ENCODE measurements at places on chromosomes 16 and 17.

GRCh38 chr17:81550830-81551457 lies 1.2 kb downstream of the FAAP100 start:
- DNase-seq: no peak

DNA sequence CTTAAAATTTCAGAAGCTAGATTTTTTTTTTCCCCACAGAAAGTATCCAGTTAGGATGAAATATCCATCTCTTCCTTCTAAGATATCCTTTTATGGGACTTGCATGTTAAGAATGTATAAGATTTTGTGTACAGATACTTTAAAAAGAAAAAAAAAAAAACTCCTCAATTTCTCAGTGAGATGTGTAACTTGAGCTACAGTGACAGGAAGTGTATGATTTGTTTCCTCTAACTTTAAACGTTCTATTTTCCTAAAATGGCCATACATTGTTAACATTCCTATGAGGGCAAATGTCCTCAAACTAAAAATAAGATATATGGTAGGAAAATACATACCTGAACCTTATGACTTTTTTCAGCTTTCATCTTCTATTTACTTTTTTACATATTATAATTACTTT lies 8.9 kb downstream of the FBXO47 start:
- DNase-seq: no peak

GRCh38 chr16:49473773-49474172 lies 100.2 kb downstream of the C16orf78 start:
- DNase-seq: no peak

DNA sequence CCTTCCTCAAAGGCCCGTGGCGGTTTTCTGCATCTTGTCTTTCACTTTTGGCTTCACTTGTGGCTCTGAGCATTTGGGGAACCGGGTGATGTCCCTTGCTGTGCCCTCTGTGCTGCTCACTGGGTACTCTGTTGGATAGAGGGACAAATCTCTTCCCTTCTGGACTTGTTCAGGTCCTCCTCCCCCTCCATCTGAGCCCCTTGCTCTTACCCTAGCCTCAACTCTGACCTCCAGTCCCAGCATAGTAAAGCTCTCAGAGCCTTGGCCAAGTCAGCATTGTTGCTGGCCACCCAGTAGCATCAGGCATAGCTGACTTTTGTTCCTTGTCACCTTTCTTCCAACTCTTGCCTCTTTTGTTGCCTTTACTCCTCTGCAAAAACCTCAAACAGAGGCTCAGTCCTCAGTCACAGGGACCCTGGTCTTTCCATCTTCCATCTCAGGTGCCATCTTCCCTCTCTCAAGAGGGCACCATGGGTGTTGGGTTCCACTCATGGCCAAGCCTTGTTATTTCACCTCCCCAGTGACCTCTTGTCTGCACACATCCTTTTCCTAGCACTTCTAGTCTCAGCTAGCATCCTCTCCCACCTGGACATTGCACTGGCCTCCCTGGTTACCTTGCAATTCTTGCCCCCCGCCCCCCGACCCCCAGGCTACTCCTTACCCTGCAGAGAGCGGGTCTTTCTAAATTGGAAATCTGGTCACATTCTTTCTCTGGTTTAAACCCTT lies 393 bp upstream of the PSMB10 start:
- DNase-seq: peak; percentile 91

DNA sequence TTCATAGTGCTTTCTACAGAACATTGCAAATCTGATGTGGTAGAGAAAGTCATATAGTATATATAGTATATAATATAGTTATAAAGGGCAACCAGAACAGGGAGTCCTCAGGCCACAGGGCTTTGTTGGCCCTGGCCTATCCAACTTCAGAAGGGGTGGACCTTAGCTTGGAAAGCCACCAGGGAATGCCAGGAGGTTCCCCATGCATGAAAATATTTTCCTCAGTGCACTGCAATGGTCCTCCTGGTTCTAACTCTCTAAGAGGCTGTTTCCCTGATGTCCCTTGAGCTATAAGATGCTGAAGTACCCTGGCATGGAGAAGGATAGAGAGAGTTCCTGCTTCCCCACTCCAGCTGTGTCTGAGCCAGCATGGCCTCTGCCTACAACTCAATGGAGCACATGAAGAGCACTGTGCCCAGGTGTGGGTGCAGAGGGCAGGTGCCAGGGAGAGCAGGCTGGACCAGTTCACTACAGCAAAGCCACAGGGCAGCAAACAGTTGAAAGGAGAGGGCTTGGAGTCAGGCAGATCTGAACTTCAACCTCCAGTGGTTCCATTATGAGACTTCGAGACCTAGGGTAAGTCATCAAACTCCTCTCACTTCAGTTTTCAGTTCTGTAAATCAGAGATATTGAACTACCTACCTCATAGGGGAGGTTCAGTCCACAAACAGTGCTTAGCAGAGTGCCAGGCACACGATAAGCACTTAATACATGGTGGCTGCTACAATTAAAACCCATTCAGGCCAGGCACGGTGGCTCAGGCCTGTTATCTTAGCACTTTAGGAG lies 183.1 kb downstream of the SALL1 start:
- DNase-seq: no peak
